Hematopoietic multipotent progenitor cell treated with erythropoietin and hydrocortisone succinate and interleukin-3 and kit ligand, for 6 days (in vitro differentiated cells): ENCODE measurements at places on chromosomes 6 and 20.
A peak's percentile ranks its signal among the peaks of the same experiment; 100 is the strongest.

DNA sequence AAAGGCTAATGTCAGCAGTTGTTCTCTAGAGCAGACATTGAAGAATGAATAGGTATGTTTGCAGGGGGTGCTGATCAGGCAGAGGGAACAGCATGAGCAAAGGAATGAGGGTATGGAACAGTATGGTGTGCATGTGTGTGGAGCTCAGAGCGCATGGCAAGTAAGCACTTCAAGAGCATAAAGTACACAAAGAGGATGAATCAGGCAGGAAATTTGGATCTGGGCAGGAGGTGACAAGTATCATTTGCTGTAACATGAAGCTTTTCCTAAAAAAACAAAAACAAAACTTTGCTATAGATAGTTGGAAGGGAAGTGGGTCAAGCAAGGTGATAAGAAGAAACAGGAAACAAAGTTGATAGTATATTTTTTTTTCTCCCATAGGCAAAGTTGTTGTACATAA lies 746.8 kb downstream of the HDGFL1 start:
- no peak for DNase-seq

- no peak for DNase-seq
These were observed 25.1 kb upstream of the RPP40 start for GRCh38 chr6:5028921-5029320.

DNA sequence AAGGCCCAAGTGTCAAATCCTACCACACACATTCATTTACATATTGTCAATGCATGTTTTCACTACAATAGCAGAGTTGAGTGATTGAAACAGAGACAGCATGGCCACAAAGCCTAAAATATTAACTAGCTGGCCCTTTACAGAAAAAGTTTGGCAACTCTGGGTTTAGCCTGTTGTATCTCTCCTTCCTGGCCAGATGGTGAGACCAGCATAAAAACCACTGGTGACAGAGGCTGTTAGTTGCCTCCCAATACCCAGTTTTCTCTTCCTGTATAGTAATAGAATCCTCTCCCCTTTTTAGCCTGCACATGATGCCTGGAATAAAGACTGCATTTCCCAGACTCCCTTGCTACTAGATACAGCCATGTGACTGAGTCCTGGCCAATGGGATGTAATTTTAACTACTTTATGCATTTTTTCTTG lies 100.0 kb upstream of the TAB2 start:
- DNase-seq: peak; percentile 28

- DNase-seq: no peak
These were observed 428.5 kb downstream of the KHDRBS2 start for GRCh38 chr6:61857541-61857940.

DNA sequence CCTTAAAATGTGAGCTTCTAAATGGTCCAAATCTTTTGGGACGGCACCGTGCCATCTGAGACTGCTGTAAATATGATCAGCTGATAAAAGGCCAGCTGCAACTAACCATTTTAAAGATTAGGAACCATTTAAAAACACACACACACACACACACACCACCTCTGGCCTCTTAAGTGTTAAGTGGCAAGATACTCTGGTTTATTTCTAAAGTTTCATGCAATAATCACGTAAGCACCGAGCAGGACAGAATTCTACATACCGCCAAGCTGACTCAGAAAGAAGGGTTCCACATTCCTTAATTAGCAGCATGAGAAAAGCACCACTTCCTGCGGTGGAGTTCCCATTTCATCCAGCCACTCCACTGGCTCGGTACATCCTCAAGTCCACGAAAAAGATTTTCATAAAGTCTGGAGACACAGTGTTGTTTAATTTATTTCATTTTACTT lies 17.8 kb upstream of the ZNF217 start:
- peak; percentile 90 for DNase-seq

DNA sequence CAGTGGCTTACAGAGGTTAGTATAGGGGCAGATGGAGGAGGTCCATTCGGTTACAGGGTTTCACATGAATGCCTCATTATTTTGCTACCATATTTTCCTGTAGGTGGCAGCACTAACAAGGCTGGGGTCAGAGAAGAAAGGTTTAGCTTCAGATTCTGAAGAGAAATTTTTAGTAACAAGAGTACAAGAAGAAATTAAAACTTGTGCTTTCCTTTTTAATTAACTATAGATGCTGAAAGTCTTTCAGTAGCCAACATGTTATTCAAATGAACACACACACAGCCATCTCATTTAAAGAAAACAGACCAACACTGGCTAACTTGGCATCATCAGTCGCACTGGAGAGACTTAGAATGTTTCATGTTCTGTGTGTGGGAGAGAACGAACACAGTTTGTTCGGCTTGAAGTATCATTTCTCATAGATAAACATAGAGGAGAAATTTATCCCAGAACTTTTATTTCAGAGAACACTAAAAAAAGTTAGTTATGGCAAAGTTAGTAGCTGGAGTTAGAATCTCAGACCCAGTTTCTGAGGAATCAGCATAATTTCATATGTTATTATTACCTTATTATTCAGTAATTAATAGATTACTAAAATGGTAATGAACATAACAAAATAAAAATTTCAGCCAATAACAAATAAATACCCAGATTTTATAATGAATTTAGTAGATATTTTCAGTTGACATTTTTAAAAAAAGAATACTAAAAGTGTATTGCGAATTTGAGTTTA lies 314.0 kb upstream of the RSPO3 start:
- DNase-seq: peak; percentile 61

DNA sequence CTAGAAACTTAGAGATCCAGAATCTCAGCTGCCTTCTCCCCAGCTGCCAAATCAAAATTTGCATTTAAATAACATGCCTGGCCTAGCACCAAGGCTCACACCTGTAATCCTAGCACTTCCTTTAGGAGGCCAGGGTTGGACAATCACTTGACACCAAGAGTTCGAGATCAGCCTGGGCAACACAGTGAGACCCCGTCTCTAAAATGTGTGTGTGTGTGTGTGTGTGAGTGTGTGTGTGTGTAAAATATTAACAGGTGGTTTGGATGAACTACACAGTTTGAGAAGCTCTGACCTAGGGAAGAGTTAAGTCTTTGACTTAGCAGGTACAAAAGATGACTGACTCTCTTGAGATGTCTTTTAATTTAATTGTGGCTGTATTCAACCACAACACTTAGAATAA lies 20.2 kb upstream of the CD2AP start:
- no peak for DNase-seq
